ENCODE measurements at places on chromosomes 4 and X.

- DNase-seq: no peak
These were observed 4.8 kb downstream of the SOWAHD start for GRCh38 chrX:119763181-119763580.

- no peak for DNase-seq
These were observed 6.9 kb downstream of the PDLIM5 start for GRCh38 chr4:94458682-94459081.

- DNase-seq: no peak
These were observed 225.6 kb downstream of the FBXW7 start for GRCh38 chr4:152310257-152310656.

DNA sequence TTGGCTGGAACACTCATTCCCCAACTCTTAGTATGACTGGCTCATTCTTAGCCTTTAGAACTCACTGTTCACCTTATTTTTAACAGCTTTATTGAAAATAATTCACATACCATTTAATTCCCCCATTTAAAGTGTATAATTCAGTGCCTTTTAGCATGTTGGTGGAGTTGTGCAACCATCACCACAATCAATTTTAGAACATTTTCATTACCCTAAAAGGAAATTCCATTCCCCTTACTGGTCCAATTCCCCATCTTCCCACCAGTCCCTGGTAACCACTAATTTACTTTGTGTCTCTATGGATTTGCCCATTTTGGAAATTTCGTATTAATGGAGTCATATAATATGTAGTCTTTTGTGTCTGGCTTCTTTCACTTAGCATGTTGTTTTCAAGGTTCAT, 19.7 kb downstream of the NHSL2 start:
- no peak for DNase-seq

GRCh38 chr4:141853091-141853764, 216.8 kb downstream of the IL15 start:
- DNase-seq: no peak

DNA sequence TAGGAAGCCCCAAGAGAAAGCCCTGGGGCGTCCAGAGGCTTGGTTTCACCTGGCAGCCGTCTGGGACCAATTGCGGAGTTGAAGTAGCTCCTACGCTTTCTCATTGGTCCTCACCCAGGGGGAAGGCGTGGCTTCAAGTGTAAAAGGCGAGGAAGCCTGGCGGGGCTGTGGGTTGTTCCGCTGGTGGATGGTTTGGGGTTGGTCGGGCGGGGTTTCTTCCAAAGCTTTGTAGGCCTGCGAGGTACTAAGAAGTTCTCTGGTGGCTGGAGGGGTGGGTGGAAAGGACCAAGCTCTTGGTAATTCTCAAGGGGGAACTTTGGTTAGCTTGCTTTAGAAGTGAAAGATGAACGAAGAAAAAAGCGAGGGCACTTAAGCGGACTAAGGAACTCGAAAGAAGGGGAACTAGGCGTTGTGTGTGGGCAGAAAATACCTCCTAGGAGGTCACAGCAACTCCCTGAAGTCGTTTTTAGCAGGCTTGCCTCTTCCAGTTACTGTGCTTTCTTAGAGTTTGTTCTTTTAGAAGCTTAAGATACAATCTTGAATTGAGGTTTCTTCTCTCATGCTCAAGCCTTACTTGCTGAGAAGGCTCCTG, 36.6 kb downstream of the CCNG2 start:
- DNase-seq: peak; percentile 66

DNA sequence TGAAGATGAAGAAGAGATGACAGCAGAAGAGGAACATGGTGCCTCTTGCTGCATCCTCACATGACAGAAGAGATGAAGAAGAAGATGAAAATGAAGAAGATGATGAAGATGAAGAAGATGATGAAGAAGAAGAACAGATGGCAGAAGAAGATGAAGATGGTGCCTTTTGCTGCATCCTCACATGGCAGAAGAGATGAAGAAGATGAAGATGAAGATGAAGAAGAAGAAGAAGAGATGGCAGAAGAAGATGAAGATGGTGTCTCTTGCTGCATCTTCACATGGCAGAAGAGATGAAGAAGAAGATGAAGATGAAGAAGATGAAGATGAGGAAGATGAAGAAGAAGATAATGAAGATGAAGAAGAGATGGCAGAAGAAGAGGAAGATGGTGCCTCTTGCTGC, 63.7 kb upstream of the HPF1 start:
- DNase-seq: no peak

GRCh38 chr4:123616951-123617461, 220.4 kb downstream of the SPRY1 start:
- peak; percentile 86 for DNase-seq

DNA sequence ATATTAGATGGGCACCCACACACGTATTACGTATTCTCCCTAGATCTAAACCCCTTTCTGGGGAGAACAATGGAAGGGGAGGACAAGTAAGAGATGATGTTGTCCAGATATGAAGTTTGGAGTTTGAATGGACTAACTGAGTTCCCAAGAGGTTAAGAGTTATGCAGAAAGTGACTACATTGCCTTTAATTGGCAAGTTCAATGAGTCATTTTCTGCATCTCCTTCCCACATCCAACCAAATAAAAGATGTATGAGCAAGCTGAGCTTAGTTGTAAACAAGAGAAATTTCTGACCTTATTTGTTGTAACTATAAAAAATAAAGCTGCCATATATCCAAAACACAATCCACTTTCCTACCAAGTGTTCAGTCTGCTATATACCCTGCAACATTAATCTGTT, 50.5 kb downstream of the TIGD2 start:
- no peak for DNase-seq

GRCh38 chrX:44947995-44948394, 75.0 kb downstream of the KDM6A start:
- no peak for DNase-seq

DNA sequence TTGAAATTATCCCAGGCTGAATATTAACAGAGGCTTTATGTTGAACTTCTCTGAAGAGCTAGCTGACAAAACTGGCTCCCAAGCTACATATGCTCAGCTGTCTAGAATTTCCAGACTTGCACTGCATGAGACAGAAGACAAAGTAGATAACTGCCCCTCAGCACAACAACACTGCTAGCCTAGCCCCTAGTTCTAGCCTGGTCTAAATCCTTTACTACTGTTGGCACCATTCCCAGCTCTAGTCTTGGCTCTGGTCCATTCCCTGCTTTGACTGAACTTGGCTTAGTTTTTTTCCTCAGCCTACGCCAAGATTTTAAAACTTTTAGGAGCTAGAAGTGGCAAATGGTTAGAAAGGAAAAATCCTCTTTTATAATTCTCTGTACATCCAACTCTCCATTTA, 7.6 kb upstream of the OPHN1 start:
- peak; percentile 43 for DNase-seq

DNA sequence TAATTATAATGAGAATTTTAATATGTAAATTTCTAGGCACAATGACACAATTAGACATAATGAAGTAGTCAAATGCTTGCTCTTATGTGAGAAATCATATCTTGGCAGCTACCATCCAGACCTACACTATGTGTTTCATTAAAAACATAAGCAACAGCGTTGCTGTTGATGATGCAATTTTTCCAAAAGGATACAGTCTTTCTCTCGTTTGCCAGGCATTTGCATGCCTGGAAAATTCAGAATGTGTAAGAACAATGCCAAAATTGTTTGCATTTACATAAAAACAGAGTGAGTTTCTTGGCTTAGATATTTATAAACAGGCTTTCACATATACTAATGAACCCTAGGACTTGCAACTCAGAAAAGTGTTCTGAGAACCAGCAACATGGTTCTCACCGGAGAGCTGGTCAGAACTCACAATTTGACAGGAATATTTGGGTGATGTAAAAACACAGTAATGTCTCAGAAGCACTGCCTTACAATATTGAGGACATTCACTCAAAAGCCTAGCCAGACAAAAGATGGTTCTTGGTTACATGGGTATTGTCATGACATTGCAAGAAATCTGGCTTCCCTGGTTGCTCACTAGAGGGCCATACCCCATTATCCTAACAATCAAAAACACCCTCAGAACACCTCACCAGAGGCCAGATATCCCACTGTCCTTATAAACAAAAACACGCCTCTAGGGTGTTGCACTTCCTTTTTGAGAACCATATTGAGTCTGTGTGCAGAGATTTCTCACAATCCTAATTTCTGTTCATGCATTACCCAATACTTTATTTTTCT, 1029.0 kb upstream of the AGA start:
- no peak for DNase-seq

GRCh38 chr4:121706595-121707021, 9.8 kb upstream of the ANXA5 start:
- no peak for DNase-seq

DNA sequence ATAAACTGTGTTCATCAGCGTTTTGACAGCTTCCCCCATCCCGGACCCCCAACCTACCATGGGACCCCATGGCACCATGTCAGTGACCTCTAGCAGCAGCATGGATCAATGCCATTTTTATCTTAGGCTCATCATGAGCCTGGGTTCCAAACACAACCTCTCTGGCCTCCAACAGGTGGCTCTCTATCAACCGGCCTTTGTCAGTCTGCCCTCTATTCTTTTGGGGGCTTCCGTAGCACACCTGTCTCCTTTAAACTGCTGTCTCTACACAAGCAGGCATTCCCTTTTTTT, 721 bp upstream of the TMEM150C start:
- DNase-seq: no peak

DNA sequence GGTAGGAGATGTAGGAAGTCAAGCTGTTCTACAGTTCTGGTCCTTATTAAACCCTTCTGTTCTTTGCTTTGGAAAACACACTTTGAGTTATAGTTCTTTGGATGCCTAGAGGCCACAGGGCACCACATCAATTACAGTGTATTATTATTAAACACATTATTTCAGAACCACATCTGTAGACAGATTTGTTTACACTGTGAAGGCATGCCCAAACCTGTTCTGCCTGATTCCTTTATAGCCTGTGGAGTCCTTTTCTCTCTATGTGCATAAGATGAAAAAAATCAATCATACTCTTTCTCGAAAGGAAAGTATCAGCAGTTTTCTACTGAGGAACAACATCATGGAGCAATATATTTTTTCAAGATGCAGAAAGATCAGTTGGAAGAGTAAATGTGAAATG, 371.3 kb upstream of the INTU start:
- DNase-seq: no peak

- no peak for DNase-seq
These were observed 196.8 kb upstream of the ANXA3 start for GRCh38 chr4:78354782-78355181.

GRCh38 chrX:44068043-44068442, 94.9 kb upstream of the NDP start:
- no peak for DNase-seq

DNA sequence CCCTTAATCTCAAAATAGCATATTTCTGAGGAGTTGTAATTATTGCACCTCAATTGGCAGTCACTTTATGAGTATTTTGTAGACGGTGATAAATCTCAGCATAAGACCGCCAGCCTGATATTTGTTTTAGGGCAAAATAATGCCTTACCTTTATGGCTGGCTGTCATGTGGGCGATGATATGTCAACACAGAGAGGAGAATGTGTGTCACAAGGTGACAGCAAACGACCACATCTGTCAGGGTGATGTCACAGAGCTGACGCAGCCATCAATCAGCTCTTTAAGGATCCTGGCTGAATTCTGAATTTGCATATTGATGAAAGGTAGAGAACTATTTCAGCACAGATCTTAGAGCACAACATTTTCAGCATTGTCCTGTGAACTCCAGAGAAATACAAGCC, 209.7 kb downstream of the CEP135 start:
- no peak for DNase-seq

DNA sequence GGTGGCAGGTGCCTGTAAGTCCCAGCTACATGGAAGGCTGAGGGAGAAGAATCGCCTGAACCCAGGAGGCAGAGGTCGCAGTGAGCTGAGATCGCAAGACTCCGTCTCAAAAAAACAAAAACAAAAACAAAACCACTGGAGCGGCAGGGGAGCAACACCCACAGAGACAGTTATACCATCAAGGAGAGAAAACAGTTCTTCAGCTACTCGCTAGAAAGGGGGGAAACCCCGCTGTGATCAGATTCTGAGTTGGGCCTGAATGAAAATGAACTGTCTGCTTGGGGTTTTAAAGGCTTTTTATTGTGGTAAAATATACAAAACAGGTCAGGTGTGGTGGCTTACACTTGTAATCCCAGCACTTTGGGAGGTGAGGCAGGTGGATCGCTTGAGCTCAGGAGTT, 16.8 kb upstream of the IRAK1 start:
- no peak for DNase-seq

GRCh38 chr4:6450709-6451108, 21.7 kb downstream of the PPP2R2C start:
- DNase-seq: no peak

GRCh38 chr4:77015390-77015789, 60.4 kb downstream of the CCNI start:
- no peak for DNase-seq

DNA sequence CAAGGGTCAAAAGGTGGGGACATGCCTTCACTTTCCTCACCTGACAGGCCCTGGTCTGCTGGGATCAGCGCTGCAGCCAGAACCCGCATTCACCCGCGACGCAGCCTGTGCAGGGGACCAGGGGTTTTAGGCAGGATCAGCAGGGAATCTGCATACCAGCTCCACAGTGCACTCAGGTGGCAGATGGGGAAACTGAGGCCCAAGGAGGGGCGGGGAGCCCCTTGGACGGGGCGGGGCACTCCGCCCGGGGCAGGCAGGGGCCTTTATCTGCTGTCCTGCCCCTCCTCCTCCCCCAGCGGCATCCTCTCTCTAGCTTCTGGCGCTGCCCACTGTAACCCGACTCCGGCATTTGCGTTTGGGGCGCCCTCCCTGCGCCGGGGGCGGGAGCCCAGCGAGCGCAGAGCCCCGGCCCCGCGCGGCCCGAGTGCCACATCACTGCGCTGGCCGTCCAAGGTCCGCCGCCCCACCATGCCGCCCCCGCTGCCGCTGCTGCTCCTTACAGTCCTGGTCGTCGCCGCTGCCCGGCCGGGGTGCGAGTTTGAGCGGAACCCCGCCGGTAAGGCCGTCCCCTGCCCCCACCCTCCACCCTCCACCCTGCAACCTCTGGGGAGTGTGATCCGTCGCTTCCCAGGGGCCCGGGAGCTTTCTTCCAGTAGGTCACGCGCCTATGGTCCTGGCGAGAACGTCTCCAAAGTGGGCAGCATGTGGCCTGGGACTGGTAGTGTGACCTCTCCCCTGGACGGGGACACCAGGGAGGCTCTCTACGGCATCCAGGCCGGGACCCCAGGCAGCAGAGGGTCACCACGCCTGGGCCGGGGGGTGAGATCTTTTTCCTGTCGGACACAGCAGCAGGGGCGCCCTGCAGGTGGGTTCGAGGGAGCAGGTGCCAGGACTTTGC, at the start of gene CPZ:
Gene CPZ (plus strand): TSS at position 400 of the 898 bp plus-strand sequence. CDS start 69 bp downstream, at position 469.
- DNase-seq: no peak

- no peak for DNase-seq
These were observed 28.6 kb downstream of the ANK2 start for GRCh38 chr4:113078066-113078465.

- DNase-seq: no peak
These were observed 51.9 kb downstream of the CCNI start for GRCh38 chr4:77023920-77024319.

- DNase-seq: no peak
These were observed 83.5 kb downstream of the LNX1 start for GRCh38 chr4:53507671-53508286.

- DNase-seq: no peak
These were observed 340.6 kb downstream of the SPRY1 start for GRCh38 chr4:123737156-123737555.

- no peak for DNase-seq
These were observed 59.7 kb upstream of the TMEM164 start for GRCh38 chrX:109943092-109943739.
